ENCODE measurements at places on chromosomes 2 and 18.

DNA sequence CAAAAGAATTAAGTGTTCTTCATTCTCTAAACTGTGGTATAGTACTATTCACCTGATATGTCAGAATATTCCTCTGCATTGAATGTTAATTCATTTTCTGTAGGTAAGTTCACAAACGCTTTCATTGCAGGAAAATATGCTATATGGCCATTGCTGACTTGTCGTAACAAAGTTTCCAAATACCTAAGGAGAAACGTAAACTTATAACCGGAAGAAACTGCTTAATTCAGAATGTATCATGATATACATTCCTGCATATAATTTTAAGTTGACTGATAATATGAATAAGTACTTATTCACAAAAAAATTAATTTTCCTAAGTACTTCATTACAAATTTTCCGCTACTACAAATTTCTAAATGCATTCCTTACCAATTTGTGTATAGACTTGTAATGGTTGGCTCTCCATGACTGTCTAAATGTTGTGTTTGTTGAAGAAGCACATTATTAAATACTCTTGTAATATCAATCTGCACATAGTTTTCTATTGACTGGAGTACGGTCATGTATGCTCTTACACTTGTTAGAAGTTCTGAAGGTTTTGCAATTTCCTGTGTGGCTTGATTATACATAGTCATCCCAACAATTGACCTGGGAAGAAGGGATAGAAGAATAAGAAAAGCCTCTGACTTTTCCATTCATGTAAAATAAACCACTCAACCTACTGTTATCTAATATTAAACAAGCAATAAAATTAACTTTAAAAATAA, 85.4 kb downstream of the NCKAP1 start:
- no peak for DNase-seq

DNA sequence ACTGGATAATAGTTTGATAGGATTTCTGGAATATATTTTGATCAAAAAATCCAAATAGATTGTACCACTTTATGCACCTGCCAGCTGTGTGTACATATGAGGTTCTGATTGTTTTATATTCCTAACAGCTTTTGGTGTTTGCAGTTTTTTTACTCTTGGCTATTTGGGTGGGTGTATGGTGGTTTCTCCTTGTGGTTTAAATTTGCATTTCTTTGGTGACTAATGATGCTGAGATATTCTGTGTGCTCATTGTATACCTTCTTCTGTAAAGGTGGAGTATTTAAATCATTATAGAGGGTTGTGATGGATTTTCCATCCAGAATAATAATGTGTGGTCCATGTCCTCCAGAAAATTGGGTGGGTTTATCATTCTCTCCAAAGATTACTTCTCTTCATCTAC, 372.9 kb downstream of the THSD7B start:
- no peak for DNase-seq

- no peak for DNase-seq
Observed at GRCh38 chr2:159192371-159192918, 94.1 kb downstream of the WDSUB1 start.

DNA sequence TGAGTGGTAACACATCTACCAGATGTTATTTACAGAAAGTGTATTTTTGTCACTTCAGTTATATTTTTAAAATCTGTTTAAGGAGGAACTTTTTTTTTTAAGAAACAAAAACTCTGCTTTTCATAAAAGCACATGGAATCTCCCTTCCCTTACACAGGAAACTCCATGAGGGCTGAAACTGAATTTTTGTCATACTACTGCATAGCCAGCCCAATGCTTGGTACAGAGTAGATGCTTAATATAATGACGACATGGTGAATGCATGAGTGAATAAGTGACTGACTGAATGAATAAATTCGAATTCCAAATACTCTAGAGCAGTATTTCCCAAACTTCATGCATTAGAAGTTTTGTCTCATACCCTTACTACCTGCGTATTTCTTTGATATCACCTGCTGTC, 86.5 kb downstream of the ROCK2 start:
- no peak for DNase-seq

DNA sequence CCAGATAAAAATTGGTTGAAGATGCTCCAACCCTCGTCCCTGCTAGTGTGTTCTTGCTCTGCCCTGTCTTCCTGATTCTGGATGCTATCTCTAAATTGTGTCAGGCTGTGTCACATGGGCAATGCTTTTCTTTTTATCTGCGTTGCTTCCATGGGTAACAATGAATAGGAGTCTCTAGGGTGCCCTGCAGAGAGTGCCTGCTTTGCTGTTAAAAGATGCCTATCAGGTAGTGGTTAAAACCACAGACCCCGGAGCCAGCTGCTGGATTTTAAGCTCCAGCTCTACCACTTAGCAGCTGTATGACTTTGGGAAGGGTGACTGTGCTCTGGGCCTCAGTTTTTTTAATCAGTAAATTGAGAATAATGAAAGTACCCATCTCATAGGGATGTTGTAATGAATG, 340.3 kb downstream of the PLCL1 start:
- DNase-seq = no peak
